ENCODE measurements at places on chromosomes 6 and 20.

- no peak for DNase-seq
Observed at GRCh38 chr6:100806296-100806695, 74.8 kb downstream of the ASCC3 start.

- no peak for DNase-seq
Observed at GRCh38 chr20:1287306-1287705, 21.2 kb downstream of the SNPH start.

GRCh38 chr6:88616380-88616779, 347.0 kb downstream of the RNGTT start:
- no peak for DNase-seq

GRCh38 chr6:169938262-169938701, 186.9 kb downstream of the ERMARD start:
- DNase-seq = no peak

GRCh38 chr6:6474170-6474920, 114.2 kb upstream of the LY86 start:
- no peak for DNase-seq

DNA sequence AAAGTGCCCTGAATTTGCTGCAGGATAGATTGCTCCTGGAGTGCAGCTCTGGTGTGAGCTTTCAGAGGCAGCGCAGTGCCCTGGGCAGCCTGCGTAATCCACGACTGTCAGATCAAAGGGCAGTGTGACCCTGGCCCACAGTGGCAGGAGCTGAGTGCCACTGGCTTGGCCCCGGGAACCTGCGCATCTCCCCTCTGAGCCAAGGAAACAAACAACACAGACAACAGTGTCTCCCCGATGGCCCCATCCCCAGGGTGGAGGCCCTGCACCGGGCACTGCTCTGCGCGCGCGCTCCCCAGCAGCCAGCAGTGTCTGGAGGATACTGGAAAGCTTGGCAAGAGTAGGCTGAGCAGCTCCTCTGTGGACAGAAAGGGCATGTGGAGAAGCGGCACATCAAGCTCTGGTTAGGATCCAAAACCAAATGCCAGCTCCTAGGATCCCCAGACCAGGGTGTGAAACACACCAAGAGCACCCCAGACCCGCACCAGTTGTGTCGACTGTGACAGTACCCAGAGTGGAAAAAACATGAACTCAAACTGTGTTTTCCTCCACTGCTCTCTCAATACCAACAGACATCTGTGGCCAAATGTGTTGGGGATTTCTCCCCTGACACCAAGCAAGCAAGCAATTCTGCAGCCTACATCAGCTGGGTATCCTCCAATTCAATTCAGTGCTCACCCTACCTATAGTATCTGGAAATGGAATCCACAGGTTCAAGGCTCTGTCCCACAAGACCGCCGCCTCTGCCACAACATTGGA, 26.7 kb downstream of the RBCK1 start:
- no peak for DNase-seq

GRCh38 chr6:158674342-158675131, 24.7 kb downstream of the SYTL3 start:
- no peak for DNase-seq

- no peak for DNase-seq
Observed at GRCh38 chr6:36970892-36971842, 14.8 kb downstream of the MTCH1 start.
